ENCODE measurements at places on chromosomes 2 and 18. TPM values are rescaled to one million over a fixed set of nuclear protein-coding genes. Genes with fewer than 3 reads are reported as not detected.

Gene IL36RN
- polyA plus RNA-seq, result not detected

Gene CYP1B1
- not detected for polyA plus RNA-seq

Gene C2orf80
- not detected for polyA plus RNA-seq

DNA sequence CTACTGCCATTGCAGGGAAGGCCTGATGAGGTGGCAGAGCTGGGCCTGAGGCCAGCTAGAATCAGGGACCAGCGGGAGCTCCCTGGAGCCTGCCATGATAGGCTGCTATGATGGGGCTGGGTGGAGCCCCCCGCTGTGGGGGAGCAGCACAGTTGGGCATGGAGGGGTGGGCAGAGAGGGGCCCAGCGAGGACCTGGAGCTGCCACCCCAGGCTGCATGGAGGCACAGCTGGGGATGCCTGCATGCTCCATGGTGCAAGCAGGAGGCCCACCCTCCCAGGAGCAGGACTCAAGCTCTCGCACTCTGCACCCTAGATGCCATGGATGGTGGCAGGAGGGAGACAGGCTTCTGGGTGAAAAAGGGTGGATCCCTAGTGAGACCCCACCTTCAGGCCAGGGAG lies 17.8 kb upstream of the RPRD1A start:
- no peak for DNase-seq

DNA sequence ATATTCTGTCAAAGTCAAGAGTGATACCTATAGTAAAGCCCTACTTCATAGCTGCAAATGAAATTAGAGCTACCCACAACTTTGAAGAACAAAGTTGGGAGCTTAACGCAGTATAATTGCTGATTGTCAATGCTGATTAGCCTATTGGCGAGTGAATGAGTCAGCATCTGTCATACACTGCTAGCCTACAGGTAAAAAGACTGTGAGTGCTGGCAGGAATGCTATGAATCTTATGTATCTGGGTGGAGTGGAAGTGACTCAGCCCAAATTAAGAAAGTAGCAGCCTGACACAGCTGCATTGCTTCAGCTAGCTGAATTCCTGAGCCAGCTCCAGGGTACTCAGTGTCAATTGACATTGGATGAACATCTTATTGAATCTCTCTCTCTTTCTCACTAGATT lies 179.4 kb upstream of the DCC start:
- DNase-seq, result no peak

GRCh38 chr2:110766291-110766690 lies 33.9 kb downstream of the ACOXL start:
- DNase-seq, result no peak

- no peak for DNase-seq
These were observed 58.6 kb downstream of the LRP2 start for GRCh38 chr2:169303579-169304305.

Gene TUBB8B
- 6.7 TPM for polyA plus RNA-seq

DNA sequence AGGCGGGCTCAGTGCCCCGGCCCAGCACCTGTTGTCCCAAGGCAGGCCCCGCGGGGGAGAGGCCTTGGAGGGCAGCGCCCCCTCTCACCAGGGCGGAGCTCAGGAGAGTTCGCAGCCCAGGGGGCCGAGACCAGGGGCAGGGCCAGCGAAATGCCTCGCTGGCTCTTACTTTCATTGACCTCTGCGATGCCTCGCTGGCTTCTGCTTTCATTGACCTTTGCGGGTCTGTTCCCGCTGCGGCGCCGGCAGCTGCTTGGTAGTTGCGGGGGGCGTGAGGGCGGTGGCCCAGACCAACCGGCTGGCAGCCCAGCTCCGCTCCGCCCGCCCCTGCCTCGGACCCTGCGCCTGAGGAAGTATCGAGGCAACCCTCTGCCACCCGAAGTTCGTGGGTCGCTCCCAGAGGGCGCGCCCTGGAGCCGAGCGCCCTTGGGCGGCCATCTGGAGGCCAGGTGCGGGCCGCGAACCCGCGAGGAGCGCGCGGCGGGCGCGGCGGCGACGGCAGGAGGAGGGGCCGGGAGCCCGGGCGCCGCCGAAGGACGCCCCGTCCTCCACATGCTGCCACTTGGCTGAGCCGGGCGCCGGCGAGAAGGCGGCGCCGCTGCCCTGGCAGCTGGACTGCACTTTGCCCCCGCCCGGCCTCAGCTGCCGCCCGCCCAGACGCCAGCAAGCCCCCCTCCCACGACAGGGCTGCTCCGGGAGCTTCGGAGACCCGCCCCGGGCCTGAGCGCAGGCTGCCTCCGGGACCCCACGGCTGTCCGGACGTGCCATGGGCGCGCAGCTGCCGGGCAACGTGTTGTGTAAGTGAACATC lies 118.0 kb upstream of the MSTN start:
- peak; percentile 86 for DNase-seq

Gene G6PC2
- polyA plus RNA-seq, result not detected

Gene TRABD2A
- polyA plus RNA-seq, result 0.15 TPM

Gene KLHL29
- polyA plus RNA-seq, result 0.03 TPM

Gene LYG2
- 0.18 TPM for polyA plus RNA-seq

GRCh38 chr2:43412114-43412753 lies 183.6 kb downstream of the THADA start:
- no peak for DNase-seq

DNA sequence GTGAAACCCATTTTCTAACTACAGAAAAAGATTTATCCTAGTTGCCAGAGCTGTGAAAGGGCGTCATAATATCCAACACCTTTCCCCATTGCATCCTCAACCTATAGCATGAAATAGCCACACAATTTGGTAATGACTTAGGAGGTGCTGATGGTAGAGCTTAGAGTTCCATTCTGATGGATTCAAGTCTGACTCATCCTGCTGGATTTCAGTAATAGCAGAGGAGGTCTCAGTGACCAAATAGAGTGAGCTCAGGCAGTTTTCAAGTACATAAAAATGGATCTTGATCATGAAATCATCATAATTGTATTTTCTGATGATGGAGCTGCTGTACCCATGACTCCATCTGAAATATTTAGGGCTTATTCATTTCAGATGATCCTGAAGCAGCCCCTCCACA lies 270.7 kb upstream of the KLHL29 start:
- DNase-seq, result no peak

- no peak for DNase-seq
These were observed 250.0 kb downstream of the SMAD2 start for GRCh38 chr18:47680488-47680887.

- DNase-seq, result no peak
These were observed 131.2 kb downstream of the NUP35 start for GRCh38 chr2:183255411-183255810.

GRCh38 chr18:77395953-77396352 lies 146.3 kb downstream of the GALR1 start:
- no peak for DNase-seq

Gene ARID5A
- polyA plus RNA-seq, result 6.0 TPM

DNA sequence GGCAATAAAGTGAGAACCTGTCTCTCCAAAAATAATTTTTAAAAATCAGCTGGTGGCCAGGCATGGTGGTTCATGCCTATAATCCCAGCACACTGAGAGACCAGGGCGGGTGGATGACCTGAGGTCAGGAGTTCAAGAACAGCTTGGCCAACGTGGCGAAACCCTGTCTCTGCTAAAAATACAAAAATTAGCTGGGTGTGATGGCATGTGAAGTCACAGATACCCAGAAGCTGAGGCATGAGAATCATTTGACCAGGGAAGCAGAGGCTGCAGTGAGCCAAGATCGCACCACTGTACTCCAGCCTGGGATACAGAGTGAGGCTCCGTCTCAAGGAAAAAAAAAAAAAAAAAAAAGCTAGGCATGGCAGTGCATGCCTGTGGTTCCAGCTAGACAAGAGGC lies 7.4 kb upstream of the GPR75 start:
- no peak for DNase-seq

DNA sequence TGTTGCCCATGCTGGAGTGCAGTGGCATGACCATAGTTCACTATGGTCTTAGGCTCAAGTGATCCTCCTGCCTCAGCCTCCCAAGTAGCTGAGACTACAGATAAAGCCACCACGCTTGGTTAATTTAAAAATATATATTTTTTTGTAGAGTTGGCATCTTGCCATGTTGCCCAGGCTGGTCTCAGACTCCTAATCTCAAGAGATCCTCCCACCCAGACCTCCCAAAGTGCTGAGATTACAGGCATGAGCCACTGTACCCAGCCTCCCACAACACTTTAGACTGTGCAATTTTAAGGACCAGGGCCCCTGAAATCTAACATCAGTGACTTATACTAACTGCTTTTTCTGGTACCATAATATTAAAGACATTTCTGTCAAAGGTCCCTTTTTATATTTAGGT lies 5.2 kb downstream of the TXNDC2 start:
- DNase-seq, result no peak

Gene MAB21L4
- 3.6 TPM for polyA plus RNA-seq

Gene DPP4
- polyA plus RNA-seq, result 37.7 TPM

DNA sequence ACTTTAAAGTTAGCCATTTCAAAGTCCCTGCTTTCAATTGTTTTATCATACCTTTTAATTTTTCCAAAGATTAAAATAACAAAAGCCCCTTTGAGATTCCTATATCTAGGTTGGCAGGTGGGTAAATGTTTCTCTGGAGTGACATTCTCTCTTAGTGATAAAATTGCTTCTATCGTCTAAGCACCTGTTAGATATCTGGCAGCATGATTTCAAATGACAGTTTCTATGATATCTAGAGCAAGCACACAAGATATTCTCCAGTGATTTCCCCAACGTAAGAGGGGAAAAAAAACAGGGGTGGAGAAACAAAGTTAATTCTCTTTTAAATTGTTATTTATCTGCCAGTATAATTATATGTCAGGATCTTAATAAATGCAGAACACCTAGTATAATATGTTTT lies 610.2 kb downstream of the DSC3 start:
- DNase-seq, result no peak

Gene ZNF638
- polyA plus RNA-seq, result 92.7 TPM

Gene ZNF519
- 3.4 TPM for polyA plus RNA-seq

Gene KCNK3
- polyA plus RNA-seq, result not detected

GRCh38 chr2:231554748-231555545 lies 24.7 kb upstream of the NMUR1 start:
- no peak for DNase-seq

- DNase-seq, result no peak
These were observed 54.6 kb upstream of the SPTBN1 start for GRCh38 chr2:54401554-54401953.

- no peak for DNase-seq
These were observed 13.2 kb downstream of the SLC9A2 start for GRCh38 chr2:102632380-102633175.

- no peak for DNase-seq
These were observed 7.7 kb downstream of the ITGB1BP1 start for GRCh38 chr2:9415516-9416169.

Gene SMAD7
- polyA plus RNA-seq, result 17.4 TPM

- DNase-seq, result no peak
These were observed 152.4 kb upstream of the KCTD1 start for GRCh38 chr18:26700728-26701127.
